ENCODE measurements at places on chromosomes 12 and 14.

- peak; percentile 88 for DNase-seq
Observed at GRCh38 chr14:54653712-54654469, 87.0 kb downstream of the SAMD4A start.

DNA sequence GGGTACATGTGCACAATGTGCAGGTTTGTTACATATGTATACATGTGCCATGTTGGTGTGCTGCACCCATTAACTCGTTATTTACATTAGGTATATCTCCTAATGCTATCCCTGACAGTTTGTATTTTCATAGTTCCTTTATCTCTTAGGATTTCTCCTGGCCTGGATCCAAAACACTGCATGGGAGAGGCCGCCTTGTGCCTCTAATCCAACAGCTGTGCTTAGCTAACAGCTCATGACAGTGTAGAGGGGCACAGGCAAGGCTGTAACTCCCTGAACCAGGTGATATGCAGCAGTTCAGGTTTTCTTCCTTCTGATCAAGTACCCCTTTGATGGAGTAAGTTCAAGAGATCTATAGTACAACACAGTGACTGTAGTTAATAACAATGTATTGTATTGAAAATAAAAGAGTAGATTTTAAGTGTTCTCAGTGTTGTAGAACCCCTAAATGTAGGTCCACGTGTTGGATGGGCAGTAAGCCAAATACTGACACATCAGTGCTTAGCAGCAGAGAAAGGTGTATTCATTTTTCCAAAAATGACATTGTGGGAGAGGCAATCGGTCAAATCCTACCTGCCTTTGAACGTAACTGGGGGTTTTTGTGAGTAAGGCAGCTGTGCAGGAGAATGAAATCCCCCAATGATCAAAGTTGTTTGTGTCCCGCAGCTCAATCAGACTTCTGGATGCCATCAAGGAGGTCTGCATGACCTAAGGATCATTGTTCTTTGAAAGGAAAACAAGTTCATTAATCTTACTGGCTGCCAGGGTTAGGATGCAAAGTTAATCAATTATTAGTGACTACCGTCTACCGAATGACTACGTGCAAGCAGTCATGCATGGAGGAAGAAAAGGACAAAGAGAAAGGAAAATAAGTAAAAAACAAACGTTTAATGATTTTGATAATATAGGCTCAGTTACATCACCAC is 89.3 kb upstream of the FGD4 start:
- DNase-seq, result peak; percentile 29

GRCh38 chr12:6457220-6457945 is 5.5 kb downstream of the TAPBPL start:
- DNase-seq, result no peak

- no peak for DNase-seq
Observed at GRCh38 chr12:109757671-109758265, 44.1 kb downstream of the FAM222A start.

DNA sequence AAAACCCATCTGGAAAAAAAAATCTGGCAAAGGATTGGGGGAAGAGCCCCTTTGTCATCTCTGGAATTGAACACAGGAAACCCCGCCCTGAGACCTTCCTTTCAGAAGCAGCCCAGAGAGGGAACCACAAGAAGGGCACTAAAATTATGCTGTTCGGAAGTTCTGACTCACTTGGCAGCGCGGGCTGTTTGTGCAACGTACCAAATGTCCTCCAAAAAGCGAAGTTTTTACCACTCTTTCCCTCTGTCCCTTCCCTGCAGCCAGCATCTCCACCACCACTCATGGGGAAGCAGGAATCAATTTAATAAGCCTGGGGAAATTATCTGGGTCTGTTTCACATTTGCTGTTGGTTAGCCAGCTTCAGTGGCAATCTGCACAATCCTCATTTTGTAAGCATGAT is 3.2 kb upstream of the SYNE3 start:
- DNase-seq, result peak; percentile 77
